Foreskin keratinocyte (primary cell): ENCODE measurements at places on chromosomes 11 and 22. TPM values are rescaled to one million over a fixed set of nuclear protein-coding genes. Genes with fewer than 3 reads are reported as not detected.
A peak's percentile ranks its signal among the peaks of the same experiment; 100 is the strongest.

DNA sequence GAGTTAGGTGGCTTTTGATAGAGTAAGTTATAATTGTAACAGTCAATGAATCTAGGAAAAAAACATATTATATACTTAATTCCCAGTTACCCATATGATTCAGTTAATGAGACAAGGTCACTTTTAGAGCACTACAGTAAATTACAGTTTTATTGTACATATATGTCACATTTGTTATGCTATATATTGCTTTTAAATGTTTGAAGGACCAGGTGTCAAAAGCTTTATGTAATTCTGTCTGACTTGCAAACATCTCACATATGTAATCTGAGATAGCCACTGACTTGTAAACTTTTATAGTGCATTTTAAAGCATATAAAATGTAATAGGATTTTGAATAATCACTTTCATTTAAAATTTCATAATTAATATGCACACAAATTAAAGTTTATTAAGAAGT is 36.7 kb upstream of the PDGFD start:
- DNase-seq, result no peak

- no peak for DNase-seq
Measured at GRCh38 chr11:75480185-75481175, 45.3 kb downstream of the GDPD5 start.

- peak; percentile 35 for DNase-seq
Measured at GRCh38 chr11:123822599-123822998, 16.4 kb upstream of the OR6M1 start.

Gene HORMAD2
- not detected in 2 replicates for polyA plus RNA-seq

DNA sequence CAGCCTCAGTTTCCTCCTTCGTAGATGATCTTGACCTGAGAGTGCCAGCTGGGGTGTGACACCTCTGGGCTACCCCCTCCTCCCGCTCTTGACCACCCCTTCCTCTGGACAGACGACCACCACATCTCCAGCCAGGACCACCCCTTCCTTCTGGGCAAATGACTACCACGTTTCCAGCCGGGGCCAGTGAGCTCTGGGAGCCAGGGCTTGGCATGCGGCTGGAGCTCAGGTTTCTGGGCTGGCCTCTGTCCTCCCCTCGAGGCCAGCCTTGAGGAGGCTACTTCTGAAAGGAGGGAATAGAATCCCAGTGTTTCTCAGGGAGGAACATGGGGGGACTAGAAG is 120.9 kb downstream of the KCNQ1OT1 start:
- no peak for DNase-seq

DNA sequence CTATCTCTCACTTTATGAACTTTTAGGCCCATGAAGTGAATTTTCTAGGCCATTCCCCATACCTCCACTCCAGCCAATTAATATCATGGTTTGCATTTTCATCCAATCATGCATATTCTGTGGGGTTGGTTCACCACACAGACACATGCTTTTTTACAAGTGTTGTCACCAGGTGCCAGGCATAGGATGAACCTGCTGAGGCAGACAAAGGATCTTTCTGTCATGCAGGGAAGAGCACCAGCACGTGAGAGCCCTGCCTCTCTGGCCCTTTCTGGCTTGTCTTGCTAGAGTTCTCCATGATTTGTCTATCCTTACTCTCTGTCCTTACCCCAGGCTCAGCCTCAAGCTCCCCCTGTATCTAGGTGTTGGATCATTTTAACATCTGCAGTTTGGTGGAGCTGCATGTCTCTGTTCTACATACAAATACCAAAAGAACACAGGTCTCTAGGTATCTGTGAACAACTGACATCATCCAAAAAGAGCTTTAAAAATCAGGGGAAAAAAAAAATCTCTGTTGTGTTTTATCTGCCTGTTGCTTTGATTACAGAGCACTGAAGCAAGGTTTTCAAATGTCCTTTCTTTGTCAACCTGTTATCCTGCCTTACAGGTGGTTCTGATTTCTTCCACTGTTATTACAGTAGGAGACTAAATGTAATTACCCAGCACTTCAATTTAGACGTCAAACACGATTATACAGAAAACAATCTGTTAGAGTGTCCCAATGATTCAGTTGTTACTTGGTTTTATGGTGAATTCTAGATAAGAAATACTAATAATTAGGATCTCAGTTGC is 58.4 kb upstream of the GRAMD1B start:
- no peak for DNase-seq

- no peak for DNase-seq
Measured at GRCh38 chr11:30143098-30143705, 87.6 kb upstream of the FSHB start.

DNA sequence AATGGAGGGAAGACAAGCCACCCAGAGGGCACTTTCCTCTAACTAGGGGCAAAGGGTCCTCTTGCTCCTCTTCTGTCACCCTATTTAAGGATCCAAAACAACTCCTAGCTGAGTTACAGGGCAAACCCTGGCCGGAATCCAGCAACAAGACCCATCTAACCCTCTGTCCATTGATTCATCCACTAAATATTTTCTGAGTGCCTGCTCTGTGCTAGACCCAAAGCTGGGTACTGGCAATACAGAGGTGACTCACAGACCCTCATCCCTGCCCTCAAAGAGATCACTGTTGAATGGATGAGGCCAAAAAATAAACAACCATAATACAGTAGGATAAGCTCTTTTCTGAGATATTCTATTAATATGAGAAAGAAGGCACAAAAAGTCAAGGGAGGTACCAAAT is 4.3 kb upstream of the GALNT18 start:
- DNase-seq, result peak; percentile 26

Gene B4GALNT4
- polyA plus RNA-seq, result 13.6 and 37.2 TPM in 2 replicates

Gene KCNA4
- polyA plus RNA-seq, result not detected in 2 replicates

Gene OTUB1
- 183 and 187 TPM in 2 replicates for polyA plus RNA-seq

DNA sequence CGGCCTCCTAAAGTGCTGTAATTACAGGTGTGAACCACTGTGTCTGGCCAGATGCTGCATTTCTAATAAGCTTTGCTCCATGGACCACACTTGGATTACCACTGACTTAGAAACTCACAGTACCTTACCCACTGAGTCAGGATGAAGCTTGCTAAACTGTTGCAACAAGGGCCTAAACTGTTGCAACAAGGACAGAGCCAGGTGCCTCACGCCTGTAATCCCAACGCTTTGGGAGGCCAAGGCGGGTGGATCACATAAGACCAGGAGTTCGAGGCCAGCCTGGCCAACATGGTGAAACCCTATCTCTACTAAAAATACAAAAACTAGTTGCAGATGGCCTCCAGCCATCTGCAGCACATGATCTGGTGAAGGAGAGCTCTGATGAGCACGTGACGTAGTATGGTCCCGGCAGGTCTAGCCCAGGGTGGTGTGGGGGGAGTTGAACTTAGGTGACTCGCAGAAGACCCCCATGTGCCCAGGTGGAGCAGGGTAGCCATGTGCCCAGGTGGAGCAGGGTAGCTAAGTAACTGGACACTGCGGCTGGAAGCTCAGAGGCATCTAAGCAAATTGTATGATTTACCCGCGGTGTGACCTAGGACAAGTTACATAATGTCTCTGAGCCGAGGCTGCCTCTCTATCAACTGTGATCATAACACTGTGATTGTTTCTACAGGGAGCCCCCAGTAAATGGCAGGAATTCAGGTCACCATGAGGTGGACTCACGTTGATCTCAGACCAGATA is 8.4 kb downstream of the SLC25A45 start:
- DNase-seq, result no peak

GRCh38 chr11:75802913-75803820 is 11.8 kb upstream of the UVRAG start:
- DNase-seq, result no peak

GRCh38 chr11:80521592-80521991 is 1080.8 kb upstream of the TENM4 start:
- peak; percentile 60 for DNase-seq

DNA sequence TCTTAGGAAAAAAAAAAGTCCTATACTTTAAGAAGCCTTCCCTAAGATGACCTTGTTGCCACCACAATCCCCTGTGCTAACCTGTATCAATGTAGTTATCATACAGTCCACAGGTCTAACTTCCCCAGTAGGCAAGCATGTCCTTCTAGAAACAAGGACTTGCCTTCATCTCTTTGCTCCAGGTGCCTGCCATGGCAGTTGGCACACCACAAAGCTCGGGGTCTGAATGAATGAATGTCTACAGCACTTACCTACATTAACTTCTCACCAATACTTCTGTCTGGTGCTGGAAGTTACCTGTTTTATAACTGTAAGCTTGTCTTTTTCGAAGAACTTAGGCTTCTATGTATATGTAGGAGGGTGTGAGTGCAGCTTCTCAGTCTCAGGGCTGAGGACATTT is 23.4 kb downstream of the CLPB start:
- DNase-seq, result no peak

Gene HBE1
- polyA plus RNA-seq, result not detected in 2 replicates

Gene FANCF
- 5.7 and 6.1 TPM in 2 replicates for polyA plus RNA-seq

DNA sequence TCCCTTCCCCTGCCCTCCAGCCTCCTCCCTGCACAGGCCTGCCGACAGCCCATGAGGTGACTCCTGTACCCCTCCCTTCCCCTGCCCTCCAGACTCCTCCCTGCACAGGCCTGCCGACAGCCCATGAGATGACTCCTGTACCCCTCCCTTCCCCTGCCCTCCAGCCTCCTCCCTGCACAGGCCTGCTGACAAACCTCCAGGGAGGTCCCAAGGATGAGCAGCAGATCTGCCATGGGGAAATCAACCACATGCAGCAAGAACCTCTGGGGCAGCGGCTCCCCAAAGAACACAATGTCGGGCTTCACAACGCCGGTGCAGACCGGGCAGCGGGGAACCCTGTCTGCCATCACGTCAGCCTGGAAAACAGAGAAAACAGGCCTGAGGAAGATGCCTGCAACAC is 12.3 kb downstream of the SIRT3 start:
- DNase-seq, result no peak

- DNase-seq, result no peak
Measured at GRCh38 chr11:76226626-76227025, 20.3 kb upstream of the WNT11 start.

DNA sequence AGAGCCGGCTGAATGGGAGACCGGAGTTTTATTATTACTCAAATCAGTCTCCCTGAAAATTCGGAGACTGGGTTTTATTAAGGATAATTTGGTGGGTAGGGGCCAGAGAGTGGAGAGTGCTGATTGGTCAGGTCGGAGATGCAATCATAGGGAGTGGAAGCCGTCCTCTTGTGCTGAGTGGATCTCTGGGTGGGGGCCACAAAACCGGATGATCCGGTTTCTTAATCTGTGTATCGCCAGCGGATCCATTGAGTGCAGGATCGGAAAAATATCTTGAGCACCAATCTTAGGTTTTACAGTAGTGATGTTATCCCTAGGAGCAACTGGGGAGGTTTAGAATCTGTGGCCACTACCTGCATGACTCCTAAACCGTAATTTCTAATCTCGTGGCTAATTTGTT is 886 bp upstream of the NIPSNAP1 start:
- DNase-seq, result no peak

Gene RPS6KA4
- 69.4 and 74.6 TPM in 2 replicates for polyA plus RNA-seq

DNA sequence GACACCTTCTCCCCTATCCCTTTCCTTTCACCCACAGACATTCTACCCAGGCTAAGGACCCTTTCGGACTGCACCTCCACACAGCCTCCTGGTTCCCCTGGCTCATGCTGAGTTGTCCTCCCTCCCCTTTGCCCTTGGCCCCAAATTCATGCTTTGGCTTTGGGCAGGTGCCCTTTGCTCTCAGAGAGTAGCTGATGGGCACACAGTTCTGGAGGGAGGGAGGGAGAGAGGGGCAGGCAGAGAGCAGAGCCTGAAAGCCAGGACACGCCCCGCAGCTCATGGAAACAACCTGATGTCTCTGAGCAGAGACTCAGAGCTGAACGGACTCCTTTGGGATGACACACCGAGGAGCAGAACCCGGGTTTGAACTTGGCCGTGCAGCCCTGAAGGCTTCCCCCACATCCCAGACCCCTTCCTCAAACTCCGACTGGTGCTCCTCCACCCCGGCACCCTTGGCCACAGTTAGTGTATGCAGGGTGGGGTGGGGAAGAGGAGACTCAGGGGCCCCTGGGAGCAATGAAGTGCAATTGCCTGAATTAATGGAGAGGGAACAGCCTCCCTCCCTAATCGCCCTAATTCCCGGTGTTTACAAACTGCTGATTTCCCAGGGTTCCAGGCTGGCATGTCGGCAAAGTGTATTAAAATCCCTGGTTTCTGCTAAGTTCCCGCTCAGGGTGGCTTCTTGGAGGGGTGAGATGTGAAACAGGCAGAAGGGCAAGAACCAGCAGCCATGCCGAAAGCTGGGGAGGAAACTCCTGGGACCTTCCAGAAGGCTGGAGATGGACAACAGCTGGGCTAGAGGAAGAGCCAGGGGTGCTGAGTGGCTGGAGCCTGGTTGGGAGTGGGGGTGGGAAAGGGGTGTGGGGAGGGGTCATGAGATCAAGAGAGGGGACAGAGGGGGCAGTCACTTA is 71.2 kb upstream of the SHISAL1 start:
- DNase-seq, result no peak

Gene SLC6A5
- polyA plus RNA-seq, result not detected in 2 replicates

Gene HIPK3
- 4.5 and 5.2 TPM in 2 replicates for polyA plus RNA-seq
